Activated CD4-positive, alpha-beta memory T cell treated with anti-CD3 and anti-CD28 coated beads for 36 hours (primary cell): ENCODE measurements at places on chromosomes 2 and 18.

DNA sequence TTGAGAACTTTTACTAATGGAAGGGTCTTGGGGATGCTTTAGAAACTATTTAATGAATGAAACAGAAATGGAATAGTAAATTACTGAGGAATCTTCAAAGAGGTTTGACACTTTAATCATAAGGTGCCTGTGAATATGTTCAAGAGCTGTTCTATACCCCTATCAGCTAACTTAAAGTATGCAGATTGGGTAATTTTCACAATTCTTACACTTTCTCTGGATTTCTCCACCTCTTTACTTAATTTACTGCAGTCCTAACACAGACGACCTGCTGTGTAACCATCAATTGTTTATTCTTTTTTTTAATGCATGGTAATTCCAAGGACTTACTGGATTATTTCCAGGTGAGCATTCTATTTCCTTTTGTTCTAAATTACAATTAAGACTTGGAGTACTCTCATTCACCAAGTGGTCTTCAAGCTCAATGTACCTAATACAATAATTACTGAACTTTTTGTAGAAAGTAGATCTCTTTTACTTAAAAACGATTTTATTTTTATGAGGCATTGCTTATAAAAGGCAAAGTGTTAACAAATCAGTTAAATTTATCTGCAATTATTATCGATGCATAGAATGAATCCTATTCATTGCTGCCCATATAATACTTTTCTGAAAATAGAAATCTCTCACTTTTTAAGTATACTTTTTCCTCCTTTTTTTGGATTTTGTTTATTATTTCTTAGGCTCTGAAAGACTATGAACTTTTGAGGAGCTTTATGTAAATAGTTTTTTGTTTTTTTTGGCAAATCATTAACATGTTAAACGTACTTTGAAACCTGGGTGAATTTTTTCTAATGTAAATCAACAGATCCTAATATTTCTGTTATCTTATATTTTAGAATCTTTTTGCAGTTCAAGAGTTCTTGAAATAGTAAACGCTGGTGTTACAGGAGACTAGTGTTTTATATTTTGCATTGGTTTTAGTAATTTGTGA, 5.5 kb downstream of the VSNL1 start:
- DNase-seq = no peak

GRCh38 chr2:110847651-110848050, 115.3 kb downstream of the ACOXL start:
- DNase-seq = peak; percentile 36

GRCh38 chr2:139964721-139965440, 1184.7 kb upstream of the NXPH2 start:
- no peak for DNase-seq

DNA sequence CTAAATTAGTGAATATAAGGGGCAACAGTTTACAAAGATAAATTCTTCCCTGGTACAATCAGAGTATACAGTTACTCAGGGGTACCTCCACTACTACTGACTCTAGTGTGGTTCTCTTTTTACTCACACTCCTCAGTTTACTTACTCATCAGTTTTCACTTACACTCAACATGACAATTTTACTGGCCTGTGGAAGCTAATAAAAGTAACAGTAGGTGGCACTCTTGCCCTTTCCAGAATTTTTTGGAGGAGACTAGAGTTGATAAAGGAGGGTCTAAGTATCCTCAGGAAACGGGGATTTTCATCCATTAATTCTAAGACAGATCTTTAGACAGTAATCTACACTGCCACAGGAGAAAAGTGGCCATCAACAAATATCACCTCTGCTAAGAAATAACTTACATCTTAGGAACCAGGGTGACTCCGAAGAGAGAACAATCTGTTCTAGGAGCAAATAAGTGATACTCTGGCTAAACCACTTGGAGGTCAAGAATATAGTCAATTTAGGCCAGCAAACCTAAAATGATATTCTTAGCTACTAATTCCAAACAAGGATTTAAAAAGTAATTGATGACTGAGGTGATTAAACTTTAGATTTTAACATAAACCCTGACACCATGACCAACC, 61.3 kb downstream of the ATL2 start:
- DNase-seq = no peak

GRCh38 chr2:30990176-30990575, 148.1 kb downstream of the GALNT14 start:
- no peak for DNase-seq

DNA sequence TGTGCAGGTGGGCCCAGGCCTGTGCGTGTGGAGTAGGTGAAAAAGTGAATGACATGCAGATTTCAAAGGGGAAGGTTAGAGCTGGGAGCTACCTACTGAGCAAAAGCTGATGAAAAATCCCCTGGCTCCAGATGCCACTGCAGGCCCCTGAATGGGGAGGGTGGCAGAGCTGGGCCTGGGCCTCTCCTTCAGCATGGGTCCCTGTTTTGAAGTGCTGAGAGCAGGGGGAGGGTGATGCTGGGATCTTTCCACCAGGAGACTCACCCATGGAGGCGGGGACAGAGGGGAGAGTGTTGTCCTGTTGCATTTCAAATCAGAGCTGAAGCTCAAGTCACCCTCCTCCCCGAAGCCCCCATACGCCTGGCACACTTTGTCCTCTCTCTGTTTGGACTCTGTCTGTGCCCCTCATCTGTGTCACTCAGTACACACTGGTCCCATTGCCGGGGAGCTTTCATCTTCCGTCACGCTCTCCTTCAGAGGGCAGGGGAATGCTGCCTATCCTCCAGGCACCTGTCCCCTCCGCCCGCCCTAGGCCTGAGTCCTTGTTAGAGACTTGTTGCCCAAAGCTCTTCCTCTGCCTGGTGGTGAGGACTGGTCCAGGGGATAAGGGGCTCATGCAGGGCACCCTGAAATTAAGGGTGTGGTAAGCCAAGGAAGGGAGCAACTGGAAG, 206.6 kb downstream of the HAUS1 start:
- no peak for DNase-seq

GRCh38 chr2:215407590-215408264, 28.1 kb downstream of the FN1 start:
- no peak for DNase-seq

GRCh38 chr2:181268174-181268867, 188.9 kb upstream of the ITGA4 start:
- no peak for DNase-seq

DNA sequence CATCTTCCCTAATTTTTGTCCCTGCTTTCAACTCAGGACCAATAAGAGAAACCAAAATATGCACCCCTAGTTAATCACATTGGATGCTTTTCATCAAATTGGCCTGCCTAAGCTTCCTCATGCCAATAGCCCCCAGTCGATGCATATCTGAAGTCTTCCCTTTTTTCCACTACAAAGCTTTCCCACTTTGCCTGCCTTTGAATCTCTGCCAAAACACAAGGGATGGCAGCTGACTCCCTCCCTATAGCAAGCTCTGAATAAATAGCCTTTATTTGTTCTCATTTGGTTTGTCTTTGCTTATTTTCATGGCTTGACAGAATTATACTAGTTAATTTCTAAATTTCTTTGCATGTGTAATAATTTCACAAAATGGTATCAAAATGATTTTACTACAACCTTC, 621.2 kb downstream of the MBD2 start:
- no peak for DNase-seq

DNA sequence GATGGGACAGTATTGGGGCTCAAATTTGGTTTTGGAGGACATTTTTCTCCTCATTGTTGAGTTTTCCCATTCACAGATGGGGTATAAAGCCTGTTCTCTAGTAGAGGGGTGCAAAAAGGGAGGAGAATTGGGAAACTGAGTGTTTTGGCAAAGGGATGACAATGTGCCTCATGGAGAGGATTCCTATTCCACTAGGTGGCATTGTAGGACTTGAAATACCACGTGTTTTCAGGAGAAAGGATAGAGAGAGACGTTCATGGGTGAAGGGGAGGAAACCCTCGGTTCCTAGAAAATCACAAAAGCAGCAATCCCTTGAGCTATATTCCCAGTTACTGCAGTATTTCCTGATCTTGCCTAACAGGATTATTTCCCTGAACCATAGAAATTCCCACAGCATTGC, 113.7 kb upstream of the SRD5A2 start:
- no peak for DNase-seq

GRCh38 chr2:145569108-145569507, 1049.2 kb upstream of the ZEB2 start:
- no peak for DNase-seq

- DNase-seq = no peak
Measured at GRCh38 chr18:3067165-3067661, 54.3 kb upstream of the LPIN2 start.

- DNase-seq = no peak
Measured at GRCh38 chr2:100603414-100603813, 40.6 kb downstream of the PDCL3 start.

DNA sequence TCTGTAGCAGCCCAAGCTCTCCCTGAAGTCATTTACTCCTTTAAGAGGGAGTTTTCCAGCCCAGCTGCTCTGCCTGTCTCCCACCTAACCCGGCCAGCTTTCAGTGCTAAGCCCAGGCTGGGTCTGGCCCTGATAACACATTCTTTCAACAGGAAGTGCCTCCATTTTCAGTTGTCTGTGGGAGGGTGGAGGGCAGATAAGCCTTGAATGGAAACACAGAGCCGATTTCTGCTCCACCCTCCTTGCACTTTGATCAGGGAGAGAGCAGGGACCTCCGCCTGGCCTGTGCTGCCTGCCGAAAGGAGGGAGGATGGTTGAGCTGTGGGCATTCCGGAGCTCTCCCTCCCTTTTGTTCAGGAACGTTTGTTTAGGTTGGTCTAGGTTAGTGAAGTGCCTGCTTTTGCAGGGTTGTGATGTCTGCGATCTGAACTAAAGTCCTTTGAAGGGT, 24.8 kb downstream of the GATA6 start:
- DNase-seq = no peak

DNA sequence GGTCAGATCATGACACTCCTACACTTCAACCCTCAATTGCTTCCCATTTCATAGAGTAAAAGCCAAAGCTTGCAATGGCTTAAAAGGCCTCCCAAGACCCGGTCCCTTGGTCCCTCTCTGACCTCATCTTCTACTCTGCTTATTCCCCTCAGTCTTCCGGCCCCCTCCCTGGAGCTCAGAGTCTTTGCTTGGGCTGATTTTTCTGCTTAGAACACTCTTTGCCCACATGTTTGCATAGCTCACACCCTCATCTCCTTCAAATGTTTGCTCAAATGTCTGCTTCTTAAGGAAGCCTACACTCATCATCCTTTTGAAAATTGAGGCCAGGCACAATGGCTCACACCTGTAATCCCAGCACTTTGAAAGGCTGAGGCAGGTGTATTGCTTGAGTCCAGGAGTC, 65.6 kb upstream of the CAPN13 start:
- DNase-seq = no peak

- no peak for DNase-seq
Measured at GRCh38 chr2:226124548-226125011, 675.0 kb downstream of the IRS1 start.

DNA sequence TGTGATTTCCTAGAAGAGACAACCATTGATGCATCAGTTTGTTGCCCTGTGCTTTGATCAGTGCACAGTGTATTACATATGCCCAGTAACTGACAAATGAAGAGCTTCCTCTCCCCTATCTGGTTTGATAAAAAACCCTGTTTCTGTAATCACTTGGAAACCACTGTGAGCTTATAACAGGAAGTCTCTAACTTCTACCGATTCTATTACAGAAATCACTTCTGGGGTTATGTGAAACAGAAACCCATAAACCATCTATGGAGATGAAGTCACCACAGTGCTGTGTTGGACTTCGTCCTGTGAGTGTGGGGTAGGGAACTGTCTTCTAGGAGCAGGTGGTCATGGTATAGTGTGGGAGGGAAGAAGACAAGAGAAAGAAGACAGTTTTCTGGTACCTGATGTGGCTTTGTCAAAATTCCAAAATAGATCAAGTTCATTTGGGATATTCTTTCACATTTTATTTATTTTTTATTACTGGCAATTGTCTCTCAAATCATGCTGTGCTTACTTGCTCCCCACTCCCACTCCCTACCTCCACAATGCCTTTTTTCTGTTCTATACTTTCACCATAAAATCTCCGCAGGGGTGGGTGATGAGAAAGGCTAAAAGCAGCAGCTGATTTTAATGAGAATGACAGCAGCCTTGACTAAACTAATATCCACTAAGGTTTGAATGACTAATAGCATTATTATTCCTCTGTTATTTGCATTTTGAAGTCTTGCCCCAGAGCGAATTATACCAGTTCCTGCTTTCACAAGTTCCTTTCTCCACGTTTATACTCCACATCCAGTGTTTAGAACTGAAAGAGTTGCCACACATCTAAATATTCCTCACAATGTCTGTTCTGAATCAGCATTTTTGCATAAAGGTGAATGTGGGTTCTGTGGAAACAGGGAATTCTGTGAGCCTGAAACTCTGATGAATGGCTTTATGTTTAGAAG, 41.7 kb upstream of the RND3 start:
- no peak for DNase-seq

- DNase-seq = no peak
Measured at GRCh38 chr2:40168546-40168945, 283.3 kb downstream of the SLC8A1 start.

GRCh38 chr2:187994464-187995331, 297.0 kb upstream of the GULP1 start:
- DNase-seq = no peak

GRCh38 chr2:33317369-33318007, 159.0 kb upstream of the RASGRP3 start:
- DNase-seq = no peak

GRCh38 chr18:64695851-64696553, 547.1 kb upstream of the LINC00305 start:
- DNase-seq = no peak

DNA sequence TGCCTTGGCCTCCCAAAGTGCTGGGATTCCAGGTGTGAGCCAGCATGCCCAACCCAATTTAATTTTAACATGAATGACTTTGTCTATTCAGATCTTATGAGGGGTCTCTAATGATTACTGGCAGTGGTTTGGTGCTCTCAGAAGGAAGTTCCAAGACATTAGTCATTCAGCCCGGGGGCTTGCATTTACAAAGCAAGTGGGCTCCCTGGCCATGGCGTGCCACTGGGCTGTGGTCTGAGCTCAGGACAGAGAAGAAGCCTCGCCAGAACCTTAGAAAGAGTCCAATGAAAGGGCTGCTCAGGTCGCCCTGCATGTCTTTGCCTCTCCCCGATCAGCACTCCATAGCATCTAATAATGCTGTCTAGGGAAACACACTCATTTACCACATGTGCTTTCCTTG, 182.6 kb upstream of the CHAC2 start:
- DNase-seq = no peak

DNA sequence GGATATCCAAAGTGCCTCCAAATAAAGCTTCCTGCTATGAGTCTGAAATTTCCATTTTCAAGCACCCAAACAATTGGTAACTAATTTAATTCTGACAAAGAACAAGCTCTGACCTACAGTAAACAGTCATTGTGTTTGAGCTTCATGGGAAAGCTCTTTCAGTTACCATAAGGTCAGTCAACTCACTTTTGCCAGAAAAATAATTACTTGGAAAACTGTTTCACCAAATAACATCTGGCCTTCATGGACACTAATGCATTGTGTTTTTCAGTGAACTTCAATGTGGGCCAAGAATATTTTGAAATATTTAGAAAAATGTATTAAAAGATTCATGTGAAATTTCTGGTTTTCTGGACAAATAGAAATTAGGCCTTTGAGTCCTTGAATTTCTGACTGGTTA, 369.9 kb downstream of the GALR1 start:
- DNase-seq = no peak

- peak; percentile 31 for DNase-seq
Measured at GRCh38 chr2:30230497-30231211, 680 bp upstream of the LBH start.
